Natural killer cell (primary cell): ENCODE measurements at places on chromosomes 4 and X. TPM values are rescaled to one million over a fixed set of nuclear protein-coding genes. Genes with fewer than 3 reads are reported as not detected.

DNA sequence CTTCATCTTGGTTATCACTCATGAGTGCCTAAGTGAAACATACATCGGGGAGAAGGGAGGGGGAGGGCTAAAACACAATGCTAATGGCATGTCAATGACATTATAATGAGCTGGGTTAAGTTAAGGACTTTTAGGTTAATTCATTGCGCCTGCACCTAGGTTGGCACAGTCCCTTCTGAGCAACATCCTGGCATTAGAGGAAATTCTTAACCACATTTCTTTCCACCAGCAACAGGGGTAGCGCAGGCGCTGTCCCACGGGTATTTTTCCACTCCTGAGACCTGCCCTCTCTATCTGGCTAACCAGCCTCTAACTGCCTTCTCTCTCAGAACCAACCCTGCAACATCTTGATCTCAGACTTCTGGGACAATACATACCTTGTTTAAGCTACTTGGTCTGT lies 39.0 kb upstream of the PROM1 start:
- DNase-seq, result no peak

- DNase-seq, result no peak
These were observed 31.0 kb downstream of the FNIP2 start for GRCh38 chr4:158799856-158800255.

GRCh38 chrX:91079342-91080114 lies 355.1 kb upstream of the PABPC5 start:
- DNase-seq, result no peak

The NDNF gene
- total RNA-seq, result not detected

The IL1RAPL1 gene
- total RNA-seq, result not detected

The REELD1 gene
- 1.1 TPM for total RNA-seq

DNA sequence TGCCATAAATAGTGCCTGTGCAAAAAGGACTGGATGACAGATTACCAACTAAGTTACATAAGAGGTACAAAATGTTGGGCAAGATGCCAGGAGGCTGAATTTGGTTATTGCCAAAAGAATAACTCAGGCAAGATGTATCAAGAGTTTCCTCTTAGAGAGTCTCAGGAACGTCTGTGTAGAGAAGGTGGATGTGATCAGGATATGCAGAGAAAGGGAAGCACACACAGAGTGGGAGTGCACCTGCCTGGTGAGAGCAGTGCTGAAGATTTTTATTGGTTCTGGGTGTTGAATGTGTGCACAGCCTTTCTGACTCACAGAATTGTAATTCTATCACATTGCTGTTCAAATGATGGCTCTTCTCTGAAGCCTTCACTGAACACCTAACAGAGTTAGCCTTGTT lies 156.8 kb upstream of the HS3ST1 start:
- no peak for DNase-seq
